GM13976 (cell line): ENCODE measurements at places on chromosomes 11 and 22.

GRCh38 chr11:87020764-87021365 lies 16.9 kb upstream of the TMEM135 start:
- no peak for DNase-seq

DNA sequence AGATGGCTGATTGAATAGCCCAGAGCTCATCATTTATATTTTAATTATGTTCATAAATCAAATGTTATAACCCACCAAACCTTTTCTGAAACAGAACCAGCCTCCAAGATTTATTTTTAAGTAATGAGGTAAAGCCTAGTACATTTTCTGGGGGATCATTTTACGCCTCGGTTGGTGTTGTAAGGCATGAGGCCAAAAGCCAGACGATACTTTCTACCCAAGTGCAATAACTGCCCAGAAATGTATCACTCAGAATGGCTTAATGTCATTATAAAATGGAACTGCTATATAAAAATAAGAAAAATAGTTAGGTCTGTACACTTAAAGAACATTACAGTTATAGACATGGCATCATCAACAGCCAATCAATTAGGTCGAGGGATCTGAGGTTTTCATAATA lies 283.3 kb downstream of the CADM1 start:
- no peak for DNase-seq

GRCh38 chr11:73429121-73429750 lies 53.0 kb downstream of the RELT start:
- no peak for DNase-seq

- no peak for DNase-seq
These were observed 57.2 kb upstream of the OR4C15 start for GRCh38 chr11:55497068-55497467.

GRCh38 chr11:64869571-64870175 lies 8.7 kb downstream of the EHD1 start:
- DNase-seq: no peak

- no peak for DNase-seq
These were observed 20.2 kb upstream of the SHISAL1 start for GRCh38 chr22:44332946-44333345.

GRCh38 chr22:50600538-50600937 lies at the start of gene MAPK8IP2:
Gene MAPK8IP2 (plus strand): TSS chr22:50600793. CDS start chr22:50600819, 26 bp downstream.
- peak; percentile 70 for DNase-seq

DNA sequence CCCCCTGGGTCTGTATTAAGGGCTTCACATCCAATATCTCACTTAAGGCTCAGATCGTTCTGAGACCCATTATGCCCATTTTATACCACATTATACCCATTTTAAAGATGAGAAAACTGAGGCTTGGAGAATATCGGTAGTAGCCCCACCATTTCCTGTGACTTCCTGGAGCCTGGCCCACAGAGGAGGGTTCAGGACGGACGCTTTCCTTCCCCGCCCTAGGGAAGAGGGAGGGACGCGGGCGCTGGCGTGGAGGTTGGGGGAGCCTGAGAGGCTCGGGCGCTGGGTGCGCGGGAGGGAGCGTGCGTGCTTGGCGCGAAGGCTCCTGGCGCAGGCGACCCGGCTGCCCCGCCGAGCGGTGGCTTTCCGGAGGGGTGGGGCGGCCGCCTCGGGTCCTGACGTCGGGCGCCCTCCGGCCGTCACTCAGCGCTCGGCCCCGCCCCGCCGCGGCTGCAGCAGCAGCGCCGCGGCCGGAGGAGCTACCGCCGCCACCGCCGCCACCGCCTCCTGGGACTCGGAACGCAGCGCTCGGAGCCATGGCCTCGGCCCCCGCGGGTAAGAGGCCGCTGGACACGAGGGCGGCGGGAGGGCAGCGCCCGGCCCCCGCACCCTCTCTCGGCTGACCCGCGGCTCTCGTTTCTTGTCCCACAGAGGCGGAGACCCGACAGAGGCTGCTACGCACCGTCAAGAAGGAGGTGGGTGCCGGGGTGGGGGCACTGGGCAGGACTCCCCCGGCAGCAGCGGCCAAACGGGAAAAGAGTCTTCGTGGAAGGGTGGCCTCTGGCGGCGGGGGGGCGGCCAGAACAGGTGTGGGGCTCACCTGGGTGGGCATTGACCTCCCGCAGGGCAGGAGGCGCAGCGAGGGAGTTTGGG lies at the start of gene SGSM1:
Gene SGSM1, plus strand, starts transcription at position 422 of the 873 bp plus-strand sequence. Its CDS starts 115 bp downstream, at position 537.
- peak; percentile 91 for DNase-seq

GRCh38 chr11:78535027-78535426 lies 39.6 kb downstream of the NARS2 start:
- peak; percentile 38 for DNase-seq

DNA sequence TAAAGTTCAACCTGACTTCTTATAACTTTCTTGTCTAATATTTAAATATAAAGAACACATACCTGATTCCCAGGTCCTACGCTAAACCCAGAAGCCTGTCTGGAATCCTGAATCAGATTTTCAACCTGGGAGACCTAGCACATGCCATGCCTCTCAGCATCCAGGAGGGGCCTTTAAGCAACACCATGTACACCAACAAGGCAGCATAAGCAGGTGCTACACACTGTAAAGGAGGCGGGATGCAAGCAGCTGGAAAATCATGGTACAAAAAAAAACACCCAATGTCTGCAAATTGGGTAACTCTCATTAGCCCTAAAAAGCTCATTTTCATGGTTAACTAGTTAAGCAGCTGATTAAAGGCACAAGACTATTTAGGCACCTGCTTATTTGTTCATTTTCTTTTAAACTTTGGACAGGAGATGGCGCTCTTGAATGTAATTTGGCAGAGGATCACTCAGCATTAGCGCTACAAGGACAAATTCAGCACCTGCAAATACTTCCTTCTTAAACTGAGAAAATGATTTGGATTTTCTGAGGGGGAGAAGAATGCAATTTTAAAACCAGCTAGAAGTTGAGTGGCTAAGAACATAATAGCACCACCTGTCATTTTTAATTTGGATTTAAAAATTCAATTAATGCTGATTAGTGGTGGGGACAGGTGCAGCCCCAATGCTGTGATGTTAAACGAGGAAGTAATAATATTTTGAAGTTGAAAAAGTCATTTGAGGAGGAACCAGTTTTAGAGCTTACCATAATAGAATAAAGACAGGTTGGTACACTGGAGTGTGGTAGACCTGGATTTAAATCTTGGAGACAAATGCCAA lies 104.0 kb downstream of the FAR1 start:
- peak; percentile 26 for DNase-seq

DNA sequence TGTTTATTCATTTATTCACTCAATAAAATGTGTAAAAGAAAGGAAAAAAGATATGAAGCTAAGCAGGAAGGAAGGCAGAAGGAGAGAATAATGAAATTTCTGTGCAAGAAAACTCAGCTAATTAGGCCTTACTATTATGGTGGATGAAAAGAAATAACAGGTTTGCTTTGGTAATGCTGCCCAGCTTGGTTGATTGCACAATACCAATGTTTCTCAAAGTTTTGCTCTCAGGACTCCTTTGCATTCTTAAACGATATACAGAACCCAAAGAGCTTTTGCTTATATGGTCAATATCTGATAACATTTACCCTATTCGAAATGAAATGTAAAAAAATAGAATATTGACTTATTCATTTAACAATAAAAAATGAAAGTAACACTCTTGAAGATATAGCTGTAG lies 7.3 kb upstream of the CTSC start:
- DNase-seq: no peak
